ENCODE measurements at places on chromosomes 3 and 15.

GRCh38 chr3:13012221-13012691 lies 61.0 kb downstream of the IQSEC1 start:
- no peak for DNase-seq

DNA sequence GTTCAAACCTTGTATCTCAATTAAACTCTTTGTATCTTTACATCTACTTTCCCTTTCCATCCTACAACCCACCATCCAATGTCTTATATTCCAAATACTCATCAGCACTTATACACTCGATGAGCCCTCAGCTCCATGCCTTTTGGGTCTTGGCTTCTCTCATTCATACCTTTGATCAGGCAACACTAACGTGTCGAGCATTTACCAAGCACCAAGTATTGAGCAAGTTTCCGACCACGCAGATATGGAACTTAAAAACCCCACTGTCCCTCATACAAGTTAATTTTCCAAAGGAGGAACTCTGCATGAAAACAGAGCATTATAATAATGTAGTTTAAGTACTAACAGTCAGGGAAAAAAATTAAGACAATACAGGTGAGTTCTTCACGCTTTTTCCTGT lies 102.8 kb downstream of the IL1RAP start:
- DNase-seq = no peak

DNA sequence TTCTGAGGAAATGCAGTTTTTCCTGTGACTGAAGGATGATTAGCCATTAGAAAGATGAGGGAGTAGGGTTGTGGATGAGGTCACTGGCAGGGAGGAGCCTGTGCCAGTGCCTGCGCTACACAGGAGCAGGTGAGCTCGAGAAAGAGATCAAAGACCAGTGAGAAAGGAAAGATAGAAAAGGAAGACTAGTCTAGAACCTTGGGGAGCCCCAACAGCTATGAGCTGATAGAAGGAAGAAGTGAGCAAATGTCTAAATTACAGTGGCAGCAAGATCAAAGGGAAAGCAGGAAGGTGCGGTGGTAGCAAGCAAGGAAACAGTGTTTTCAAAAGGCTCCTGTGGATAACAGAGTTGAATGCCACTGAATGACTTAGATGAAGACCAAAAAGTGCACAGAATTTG lies 39.6 kb downstream of the LNP1 start:
- DNase-seq = no peak

DNA sequence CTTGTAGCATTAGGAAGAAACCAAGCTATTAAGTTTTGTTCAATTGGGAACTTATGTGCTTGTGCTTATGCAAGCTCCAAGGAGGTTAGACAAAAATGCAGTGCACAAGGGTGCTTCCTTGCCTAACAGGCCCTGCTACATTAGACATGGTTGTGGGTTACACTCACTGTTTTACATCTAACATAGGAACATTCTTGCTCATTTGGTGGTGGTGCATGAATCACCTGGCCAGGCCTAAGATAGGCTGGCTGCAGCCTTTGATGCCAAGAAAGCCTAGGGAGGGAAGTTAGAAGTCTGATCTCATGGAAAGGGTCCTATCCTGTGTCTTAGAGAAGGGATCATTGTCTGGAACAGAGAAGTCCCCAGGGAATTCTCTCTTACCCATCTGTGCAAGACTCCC lies 43.5 kb downstream of the CA12 start:
- no peak for DNase-seq

DNA sequence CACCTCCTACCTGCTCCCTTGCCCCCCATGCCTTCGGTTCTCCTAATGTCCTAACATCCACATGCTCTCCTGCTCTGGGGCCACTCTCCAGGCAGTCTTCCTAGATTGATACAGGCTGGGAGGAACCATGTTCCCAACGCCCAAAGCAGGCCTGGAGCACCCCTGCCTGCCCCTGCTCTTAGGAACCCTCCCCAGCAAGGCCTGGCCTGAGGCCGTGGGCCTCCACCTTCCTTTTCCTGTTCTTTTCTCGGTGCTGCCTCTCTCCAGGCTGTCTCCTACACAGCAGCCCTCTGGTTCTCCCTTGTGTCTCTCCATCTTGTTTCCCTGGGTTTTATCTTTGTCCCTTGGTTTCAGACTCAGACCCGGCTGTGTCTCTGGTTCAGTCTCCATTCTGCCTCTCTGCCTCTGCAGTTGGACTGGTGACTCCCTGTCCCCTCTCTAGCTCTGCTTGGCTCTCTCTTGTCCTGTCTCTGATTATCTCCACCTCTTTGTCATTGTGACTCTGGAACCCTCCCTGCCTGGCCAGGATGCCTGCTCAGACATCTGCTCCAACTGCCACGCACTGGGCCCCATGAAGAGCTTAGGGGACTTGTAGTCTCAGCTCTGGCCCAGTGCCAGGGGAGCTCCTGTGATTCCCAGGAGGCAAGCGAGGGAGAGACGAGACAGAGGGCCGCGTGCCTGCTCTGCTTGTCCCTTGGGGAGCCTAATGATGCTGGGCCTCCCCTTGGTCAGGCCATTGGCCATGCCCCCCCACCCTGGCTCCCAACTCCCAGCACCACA lies 26.0 kb upstream of the RPL29 start:
- DNase-seq = no peak

GRCh38 chr15:89837830-89838178 lies 23.2 kb upstream of the ANPEP start:
- DNase-seq = no peak

DNA sequence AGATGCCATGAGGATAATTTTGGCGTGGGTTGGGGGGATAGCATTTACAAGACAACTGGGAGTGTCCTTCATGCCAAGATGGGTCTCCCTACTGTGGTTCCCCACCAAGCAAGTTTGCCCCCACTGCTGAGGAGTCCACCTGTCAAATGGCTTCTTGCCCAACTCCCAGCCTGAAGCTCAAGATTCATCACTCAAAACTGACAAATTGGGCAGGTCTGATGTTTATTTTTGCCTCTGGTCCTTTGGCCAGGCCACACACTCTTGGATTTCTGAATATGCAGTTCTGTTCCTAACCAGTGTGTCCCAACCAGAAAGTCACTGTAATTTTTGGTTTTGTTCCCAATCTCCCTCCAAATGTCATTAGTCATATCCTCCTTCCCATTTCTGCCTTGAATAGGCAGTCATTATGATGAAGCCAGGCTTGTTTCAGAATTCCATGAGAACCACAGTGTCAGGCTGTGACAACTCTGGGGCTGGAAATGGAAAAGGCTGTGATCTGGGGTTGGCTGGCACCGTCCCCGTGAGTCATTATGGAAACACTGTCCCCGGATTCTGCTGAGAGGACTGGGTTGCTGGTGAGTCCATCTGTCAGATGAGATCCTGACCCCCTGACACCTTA lies 29.3 kb upstream of the MEF2A start:
- DNase-seq = no peak

- no peak for DNase-seq
Observed at GRCh38 chr15:70048578-70049514, 48.9 kb downstream of the TLE3 start.
